ENCODE measurements at places on chromosomes 11 and 22. TPM values are rescaled to one million over a fixed set of nuclear protein-coding genes. Genes with fewer than 3 reads are reported as not detected.

TTLL1 gene
- total RNA-seq: 23.1 TPM

DNA sequence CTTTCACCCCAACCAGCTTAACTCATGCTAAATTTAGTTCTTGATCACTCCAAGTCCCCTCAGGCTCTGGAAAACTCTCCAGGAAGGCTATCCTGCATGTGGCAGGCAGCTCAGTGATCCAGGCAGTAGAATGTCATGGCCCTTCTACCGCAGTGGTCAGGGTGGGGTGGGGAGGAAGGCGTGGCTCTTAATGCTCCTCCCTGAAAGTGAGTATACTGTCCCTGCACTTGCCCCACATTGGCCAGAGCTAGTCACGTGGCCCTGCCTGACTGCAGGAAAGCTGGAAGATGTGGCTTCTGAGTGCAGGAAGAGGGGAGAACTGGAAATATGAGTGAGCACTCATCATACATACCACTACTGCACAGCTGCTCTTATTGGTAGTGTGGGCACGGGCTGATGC, 102.1 kb downstream of the GRAMD1B start:
- no peak for DNase-seq

MMP13 gene
- total RNA-seq: not detected

GRCh38 chr11:8243458-8243857, 20.2 kb downstream of the LMO1 start:
- DNase-seq: no peak

GRCh38 chr11:2444821-2445745, at the start of gene KCNQ1:
Gene KCNQ1 (plus strand): TSS chr11:2445008. CDS start chr11:2445099, 91 bp downstream.
- DNase-seq: no peak

TP53AIP1 gene
- total RNA-seq: not detected

DNA sequence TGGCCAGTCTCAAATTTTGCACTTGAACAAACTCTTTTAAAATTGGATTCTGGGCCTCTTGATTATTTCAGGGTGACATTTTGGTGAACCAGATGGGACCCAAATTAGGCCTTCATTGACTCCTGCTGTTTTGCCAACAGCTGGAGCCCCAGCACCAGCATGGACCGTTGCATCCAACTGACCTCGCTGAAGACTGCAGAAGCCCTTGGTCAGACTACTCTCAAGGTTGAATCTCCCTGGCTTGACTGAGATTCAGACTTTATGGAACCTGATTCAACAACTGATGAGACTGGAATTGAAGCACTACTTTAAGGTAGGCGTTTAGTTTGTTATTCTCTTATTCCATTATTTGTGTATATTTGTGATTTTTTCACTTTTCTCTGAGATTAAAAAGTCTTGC, 41.7 kb downstream of the NARS2 start:
- no peak for DNase-seq

DNA sequence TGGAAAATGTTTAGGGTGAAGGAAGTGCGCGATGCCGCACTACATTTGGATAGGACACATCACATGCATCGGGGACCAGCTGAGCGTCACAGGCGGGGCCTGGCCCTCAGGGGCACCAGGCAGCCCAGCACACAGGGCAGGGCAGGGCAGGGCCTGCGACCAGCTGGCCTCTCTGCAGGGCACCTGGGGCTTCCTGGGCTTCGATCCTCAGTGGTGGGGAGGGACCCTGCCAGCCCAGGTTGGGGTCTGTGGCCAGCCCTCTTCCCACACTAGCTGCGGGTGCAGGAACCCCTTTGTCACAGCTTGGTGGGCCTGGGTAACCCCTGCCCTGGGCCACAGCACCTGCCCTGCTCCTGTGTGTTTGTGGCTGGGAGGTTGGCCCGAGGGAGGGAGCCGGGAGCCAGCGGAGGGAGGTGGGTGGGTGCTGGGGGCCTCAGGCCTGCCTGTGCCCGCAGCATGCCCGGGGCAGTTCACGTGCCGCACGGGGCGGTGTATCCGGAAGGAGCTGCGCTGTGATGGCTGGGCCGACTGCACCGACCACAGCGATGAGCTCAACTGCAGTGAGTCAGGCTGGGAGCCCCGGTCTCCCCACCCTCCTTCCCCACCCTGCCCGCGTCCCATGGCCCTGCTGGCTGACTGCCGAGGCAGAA, 37.9 kb downstream of the ST14 start:
- DNase-seq: no peak

MRGPRX1 gene
- total RNA-seq: not detected

ZNF70 gene
- 5.9 TPM for total RNA-seq

DNA sequence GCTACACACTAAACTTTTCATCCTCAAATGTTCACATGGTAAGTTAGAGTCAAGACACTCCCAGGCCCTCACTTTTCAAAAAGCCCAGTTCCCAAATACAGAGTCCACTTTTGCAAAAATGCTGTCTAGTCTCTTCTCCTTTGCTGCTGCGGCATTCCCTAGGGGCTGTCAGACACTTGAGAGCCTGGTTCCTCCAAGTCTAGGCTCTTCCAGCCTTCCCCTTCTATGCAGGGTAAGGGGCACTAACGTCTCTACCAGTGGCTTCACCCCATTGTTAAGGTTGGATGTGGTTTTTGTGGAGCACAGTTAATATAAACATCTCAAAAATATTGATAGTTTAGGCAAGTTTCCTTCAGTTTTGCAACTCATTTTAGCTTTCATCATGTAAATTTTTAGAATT, 181.5 kb downstream of the KIF18A start:
- DNase-seq: no peak

ATP6V1E1 gene
- total RNA-seq: 72.3 TPM

DNA sequence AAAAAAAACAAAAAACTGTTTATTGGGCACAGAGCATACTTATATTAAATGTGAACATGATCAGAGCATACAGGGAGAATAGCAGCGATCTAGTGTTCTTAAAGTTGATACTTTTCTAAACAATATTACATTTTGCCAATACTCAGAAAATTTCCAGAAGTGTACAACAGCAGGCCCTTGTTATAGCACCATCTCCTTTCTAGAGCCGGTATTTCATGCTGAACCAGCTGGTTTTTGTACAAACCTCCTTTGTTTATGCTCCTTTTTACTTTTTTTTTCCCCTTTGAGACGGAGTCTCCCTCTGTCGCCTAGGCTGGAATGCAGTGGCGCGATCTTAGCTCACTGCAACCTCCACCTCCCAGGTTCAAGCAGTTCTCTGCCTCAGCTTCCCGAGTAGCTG, 90.7 kb downstream of the PPP6R3 start:
- no peak for DNase-seq

TNNT3 gene
- total RNA-seq: 0.81 TPM

ART5 gene
- 3.4 TPM for total RNA-seq

DNA sequence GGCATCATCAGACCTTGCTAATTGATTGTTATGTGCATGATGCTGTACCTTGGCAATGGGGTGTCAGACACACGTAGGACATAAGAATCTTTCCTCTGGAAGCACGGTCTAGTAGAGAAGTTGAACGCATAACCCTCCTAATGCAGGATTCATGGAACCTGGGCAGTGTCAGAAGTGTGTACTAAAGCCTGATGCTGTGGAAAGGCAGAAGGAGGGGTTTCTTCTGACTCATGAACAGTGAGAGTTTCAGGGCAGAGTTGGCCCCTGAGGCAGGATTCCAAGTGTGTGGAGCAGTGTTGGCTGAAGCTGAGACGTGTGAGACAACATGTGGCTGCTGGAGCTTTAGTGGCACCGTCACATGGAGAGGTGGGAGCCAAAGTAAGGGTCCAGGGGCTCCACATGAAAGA, 3.5 kb downstream of the PANX1 start:
- DNase-seq: peak; percentile 85

GRCh38 chr11:31240340-31240904, 129.1 kb downstream of the DCDC1 start:
- peak; percentile 48 for DNase-seq

TCN1 gene
- not detected for total RNA-seq

DNA sequence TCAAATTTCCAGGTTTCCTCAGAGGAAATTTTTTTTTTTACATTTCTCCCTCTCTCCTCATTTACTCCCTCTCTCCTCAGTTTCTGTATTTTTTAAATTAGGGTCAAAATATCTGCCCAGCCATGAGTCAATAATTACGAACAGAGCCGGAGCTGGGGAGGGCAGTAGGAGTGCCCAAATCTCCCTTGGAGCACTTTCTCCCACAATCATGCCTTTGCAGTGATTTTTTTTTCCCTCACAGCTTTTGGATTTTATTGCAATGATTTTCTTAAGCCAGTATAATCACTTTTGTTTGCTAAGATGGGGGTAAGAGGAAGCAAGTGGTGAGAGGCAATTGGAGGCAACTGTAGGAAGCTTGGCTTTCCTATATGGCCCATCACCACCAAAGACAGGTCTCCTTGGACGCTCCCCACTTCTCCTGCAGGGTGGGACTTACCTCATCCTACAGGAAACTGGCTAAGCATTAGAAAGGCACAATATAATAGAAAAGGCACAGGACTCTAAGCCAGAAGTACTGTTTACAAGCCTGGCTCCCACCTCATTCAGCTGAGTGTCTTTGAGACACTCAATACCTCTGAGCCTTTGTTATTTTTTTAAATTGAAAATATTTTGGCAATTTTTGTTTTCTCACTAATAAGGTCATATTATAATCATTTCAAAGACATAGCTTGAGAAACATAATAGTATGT, 192.6 kb upstream of the PITPNB start:
- DNase-seq: peak; percentile 54

SLC5A4 gene
- total RNA-seq: not detected

MUC5AC gene
- total RNA-seq: under 0.01 TPM

GRCh38 chr22:30747493-30747892, 52.8 kb downstream of the OSBP2 start:
- no peak for DNase-seq

KRTAP5-2 gene
- not detected for total RNA-seq

APOBEC3A gene
- total RNA-seq: not detected

- no peak for DNase-seq
These were observed 21.1 kb downstream of the KCTD17 start for GRCh38 chr22:37072673-37073072.

DNA sequence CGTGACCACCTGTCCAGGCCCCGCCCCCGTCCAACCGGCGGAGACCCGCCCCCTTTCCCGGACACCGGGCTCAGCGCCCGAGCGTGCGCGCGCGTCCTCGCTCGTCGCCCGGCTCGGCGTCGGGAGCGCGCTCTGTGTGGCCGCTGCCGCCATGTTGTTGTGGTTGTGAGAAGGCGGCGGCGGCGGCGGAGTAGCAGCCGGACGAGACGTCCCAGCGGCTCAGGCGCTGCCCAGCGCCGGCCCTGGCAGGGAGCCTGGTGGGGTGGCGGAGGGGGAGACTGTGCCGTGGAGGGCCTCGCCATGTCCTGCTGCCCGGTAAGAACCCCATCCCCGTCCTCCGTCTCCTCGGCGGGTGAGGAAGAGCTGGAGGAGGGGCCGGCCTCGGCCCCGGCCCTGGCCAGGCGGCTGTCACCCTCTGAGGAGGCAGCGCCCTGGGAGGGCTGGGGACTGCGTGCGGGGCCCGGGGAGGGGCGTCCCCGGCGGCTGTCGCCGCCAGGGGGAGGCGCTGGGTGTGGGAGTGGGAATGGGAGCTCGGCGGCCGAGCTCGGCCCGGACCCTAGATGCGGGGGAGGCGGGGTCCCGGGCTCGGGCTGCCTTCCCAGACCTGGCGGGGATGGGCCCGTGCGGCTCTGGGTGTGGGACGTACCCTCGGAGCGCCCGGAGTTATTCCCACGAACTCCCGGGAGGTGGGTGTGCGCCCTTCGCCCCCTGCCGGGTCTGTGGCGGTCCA, at the start of gene MTMR3:
Gene MTMR3, plus strand, starts transcription at position 130 of the 730 bp plus-strand sequence. CDS start 87,886 bp downstream, outside the sequence.
- peak; percentile 81 for DNase-seq

DNA sequence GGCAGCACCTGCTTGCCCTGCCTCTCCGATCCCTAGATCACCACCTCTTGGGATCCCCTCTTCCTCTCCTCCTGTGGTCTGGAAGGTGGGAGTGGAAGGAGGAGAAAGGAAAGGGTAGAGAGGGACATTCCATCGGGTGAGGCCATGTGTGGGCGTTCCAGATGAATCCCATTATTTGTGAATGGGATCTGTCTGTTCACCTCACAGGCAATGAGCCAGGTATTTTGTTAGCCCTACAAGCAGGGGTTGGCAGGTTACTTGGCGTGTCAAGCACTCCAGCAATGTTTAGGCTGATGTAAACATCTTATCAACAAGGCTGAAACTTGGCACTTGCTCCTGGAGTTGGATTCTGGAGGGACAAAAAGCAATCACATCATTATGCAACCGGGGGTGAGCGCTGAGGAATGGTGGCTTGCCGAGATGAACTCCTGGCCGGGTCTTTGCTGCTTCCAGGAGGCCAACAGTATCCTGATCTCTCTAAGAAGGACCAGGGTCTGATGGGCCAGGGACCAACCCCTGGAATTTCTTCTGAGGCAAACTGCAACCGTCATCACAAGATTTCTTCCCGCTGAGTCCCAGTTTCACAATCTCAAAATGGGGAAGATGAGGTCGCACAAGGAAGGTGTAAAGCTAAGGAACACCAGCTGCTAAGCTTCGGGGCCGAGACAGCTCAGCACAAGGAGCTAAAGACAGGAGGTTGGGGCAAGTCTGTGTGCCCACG, 7.8 kb downstream of the ADAMTS8 start:
- peak; percentile 68 for DNase-seq

- no peak for DNase-seq
These were observed 190.7 kb downstream of the UVRAG start for GRCh38 chr11:76005756-76006155.

- no peak for DNase-seq
These were observed 146.2 kb downstream of the TRIM29 start for GRCh38 chr11:119991669-119992068.

GRCh38 chr11:66789097-66789890, 53.9 kb upstream of the RCE1 start:
- DNase-seq: peak; percentile 14

DNA sequence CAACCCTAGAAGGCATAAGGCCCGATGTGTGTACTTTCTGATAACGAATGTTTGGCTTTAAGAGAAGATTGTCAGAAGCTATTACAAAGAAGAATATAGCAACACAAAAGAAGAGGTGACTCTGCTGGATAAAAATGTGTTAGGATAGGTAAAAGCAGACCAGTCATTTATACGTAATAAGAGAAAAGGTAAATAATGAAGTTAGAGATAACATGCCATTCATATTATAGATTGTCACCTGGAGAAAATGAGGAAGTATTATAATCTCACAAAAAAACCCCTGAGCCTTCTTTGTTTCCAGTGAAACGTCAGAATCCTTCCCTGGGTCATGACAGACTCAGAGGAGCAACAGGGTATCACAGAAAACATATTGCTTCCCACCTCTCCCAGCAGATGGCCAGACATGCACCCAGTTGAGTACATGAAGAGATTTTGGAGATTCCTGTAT, 36.1 kb downstream of the PPFIA1 start:
- no peak for DNase-seq

- DNase-seq: no peak
These were observed 814.0 kb downstream of the BRD1 start for GRCh38 chr22:49013707-49014106.

- DNase-seq: no peak
These were observed 578.4 kb upstream of the CCDC90B start for GRCh38 chr11:83864412-83865057.

Data from fibroblast of the aortic adventitia (primary cell).